CD4-positive, alpha-beta T cell treated with Interleukin-12 subunit alpha and Interleukin-12 subunit beta, for 1 hour (primary cell): ENCODE measurements at places on chromosomes 4 and X.
A peak's percentile ranks its signal among the peaks of the same experiment; 100 is the strongest.

DNA sequence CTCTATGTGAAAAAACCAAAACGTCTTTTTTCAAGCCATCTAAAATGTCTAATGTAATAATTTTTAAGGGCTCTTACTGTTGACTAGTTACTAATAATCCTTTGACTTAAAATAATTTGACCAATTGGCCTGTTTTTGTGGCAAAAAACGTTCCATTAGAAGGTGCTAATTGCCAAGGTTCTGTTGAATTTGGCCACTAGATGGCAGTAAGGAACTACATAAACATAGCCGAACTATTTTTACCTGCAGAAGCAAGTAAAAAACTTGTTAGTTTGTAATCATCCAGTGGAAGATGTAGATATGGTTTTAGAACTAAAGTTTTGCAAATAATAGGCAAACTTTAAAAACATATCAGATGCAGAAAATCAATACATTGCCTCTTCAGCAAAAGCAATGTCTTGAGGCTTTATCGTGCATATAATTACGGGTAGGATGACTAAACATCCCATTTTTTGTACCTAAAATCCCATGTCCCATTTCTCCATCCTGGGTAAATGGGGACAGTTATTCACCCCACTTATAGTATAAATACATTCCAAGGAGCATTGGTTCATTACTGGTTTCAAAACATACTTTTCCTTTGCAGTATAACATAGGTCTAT is 57.6 kb downstream of the PROM1 start:
- peak; percentile 65 for DNase-seq

GRCh38 chr4:1611501-1611870 is 72.6 kb downstream of the FAM53A start:
- DNase-seq: no peak

GRCh38 chr4:168384437-168385141 is 66.0 kb upstream of the DDX60 start:
- no peak for DNase-seq

GRCh38 chrX:37904833-37905232 is 57.5 kb upstream of the DYNLT3 start:
- DNase-seq: no peak

DNA sequence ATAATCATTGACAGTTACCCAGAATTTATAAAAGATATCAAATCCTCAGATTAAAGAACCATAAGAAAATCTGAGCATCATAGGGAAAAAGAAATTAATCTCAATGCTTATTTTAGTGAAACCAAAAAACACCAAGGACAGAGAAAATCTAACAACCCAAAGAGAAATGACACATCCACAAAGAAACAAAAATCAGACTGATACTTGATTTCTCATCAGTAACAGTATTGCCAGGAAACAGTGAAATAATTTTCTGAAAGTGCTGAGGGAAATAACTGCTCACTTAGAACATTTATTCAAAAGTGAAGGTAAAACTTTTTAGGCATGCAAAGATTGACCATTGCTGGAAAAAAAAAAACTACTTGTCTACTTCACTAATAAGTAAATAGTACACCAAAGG is 10.6 kb downstream of the MOSPD2 start:
- no peak for DNase-seq

- no peak for DNase-seq
These were observed 377.1 kb upstream of the HS3ST1 start for GRCh38 chr4:11805842-11806241.

DNA sequence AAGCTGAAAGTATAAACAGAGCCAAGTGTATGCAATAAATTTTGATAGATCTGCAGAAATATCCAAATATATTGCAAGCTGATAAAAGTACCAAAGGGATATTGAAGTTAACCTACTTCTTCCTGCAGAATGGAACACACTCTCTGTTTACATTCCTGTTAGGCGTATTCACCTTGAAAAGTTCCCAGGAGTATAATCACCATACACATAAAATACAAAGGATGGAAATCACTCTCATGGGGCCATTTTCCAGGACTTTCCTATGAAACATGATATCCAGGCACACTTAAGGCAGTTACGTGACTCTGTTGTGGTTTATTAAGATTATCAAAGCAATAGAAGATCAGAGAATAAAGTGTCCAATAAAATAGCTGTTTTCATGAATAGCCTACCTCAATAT is 1142.3 kb downstream of the NLGN4X start:
- DNase-seq: no peak

DNA sequence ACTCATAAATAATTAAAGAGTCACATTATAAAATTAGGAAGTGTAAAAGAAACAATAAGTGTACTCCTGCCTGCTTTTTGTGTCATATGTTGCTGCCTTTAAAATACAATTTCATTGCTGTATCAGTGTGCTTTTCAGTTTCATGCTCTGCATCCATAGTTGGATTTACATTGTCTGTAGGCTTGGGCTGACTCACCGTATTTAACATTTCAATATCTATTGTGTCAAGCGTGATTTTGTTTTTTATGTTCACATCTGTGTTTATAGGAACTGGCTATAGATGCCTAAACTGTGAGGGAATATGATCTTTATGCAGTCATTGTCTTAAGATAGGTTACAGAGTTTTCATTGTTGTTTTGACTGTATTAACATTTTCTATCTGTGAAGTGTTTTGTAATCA is 18.1 kb downstream of the CCSER1 start:
- DNase-seq: no peak

DNA sequence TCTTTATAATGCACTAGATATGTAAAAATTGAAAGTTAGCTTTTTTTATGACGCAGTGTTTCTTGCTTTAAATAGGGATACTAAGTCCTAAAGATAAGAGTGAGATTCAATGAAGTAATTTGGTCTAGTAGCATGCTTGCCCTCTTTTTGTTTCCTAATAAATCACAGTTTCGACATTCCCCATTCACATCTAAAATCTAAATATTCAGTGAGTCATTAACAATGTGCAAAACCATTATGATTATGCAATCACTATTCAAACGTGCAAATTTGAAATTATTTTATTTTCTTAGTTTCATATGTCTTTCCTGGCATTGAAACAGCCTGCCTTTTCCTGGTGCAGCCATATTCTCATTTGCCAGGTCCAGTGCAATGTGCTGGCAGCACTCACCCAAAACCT is 1350.5 kb upstream of the PABPC4L start:
- no peak for DNase-seq

GRCh38 chrX:134761788-134762187 is 103.5 kb upstream of the PLAC1 start:
- no peak for DNase-seq

DNA sequence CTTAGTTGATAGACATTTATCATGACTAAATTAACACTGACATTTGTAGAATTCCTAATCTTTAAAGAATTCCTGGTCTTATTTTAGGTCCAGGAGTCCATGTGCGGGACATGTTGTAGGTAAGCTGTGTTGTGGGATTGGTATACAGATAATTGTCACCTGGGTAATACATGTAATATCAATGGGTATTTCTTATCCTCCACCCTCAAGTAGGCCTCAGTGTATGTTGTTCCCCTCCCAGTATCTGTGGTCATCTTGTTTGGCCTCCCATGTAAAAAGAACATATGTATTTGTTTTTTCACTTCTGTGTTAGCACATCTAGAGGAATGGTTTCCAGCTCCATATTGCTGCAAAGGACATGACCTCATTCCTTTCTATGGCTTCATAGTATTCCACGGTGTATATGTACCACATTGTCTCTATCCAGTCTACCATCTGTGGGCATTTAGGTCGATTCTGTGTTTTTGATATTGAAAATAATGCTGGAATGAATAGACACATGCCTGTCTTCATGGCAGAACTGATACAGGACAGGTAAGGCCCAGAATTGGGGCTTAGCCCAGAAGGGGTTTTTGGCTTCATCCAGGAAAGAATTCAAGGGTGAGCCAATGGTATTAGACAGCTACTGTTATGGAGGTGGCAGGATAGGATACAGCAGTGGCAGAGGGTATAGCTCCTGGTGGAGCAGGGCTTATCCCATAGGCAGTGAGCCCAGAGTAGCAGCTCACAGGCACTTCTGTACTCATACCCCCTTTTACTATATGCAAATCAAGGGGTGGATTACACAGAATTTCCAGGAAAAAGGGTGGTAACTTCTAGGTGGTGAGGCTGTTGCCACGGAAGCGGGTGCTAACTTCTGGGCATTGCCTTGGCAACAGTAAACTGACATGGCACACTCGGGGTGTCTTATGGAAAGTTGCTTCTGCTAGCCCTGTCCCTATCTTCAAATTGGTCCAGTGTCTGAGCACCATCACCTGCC is 66.1 kb upstream of the WDR1 start:
- DNase-seq: no peak

GRCh38 chr4:38189445-38189844 is 229.2 kb downstream of the PTTG2 start:
- no peak for DNase-seq

GRCh38 chr4:159010563-159011260 is 92.2 kb upstream of the RAPGEF2 start:
- no peak for DNase-seq

DNA sequence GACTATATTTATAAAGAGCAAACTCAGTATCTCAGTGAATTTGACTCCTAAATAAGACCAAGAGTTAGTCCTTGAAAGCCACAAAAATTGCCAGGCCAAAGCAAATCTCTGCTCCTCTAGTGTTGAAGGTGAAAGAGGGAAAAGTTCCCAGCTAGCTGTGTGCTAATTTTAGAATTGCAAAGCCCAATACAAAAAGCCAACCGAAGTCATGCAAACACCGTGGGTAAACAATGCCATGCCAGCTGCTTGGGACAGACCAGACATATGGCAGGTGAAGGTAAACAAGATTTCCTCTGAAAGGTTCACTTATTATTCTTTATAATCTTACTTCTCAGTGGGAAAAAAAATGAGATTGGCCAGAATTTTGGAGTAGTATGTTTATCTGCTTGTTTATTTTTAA is 80.5 kb upstream of the LNX1 start:
- DNase-seq: no peak

DNA sequence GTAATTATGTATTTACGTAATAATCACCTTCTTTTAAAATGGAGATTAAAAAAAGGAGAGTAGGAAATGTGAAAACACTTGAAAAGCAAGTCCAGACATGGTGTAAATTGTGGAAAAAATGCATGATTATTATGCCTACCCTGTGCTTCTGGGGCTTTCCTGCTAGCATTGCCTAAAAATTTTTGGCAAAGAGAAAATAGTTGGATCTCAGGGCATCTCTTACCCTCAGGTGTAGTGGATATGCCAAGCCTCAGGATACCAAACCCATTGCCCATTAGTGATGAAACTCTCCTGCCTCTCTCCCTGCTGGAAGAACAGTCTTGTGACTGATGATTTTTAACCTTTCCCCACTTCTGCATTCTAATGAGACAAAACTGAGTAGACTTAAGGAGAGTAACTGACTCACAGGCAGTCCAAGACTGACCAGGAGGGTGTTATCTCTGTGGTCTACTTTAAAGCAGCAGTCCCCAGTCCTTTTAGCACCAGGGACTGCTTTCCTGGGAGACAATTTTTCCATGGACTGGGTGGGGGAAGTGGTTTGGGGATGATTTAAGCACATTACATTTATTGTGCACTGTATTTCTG is 174.6 kb downstream of the ZNF330 start:
- DNase-seq: no peak

GRCh38 chrX:114134465-114134864 is 449.4 kb upstream of the HTR2C start:
- no peak for DNase-seq

DNA sequence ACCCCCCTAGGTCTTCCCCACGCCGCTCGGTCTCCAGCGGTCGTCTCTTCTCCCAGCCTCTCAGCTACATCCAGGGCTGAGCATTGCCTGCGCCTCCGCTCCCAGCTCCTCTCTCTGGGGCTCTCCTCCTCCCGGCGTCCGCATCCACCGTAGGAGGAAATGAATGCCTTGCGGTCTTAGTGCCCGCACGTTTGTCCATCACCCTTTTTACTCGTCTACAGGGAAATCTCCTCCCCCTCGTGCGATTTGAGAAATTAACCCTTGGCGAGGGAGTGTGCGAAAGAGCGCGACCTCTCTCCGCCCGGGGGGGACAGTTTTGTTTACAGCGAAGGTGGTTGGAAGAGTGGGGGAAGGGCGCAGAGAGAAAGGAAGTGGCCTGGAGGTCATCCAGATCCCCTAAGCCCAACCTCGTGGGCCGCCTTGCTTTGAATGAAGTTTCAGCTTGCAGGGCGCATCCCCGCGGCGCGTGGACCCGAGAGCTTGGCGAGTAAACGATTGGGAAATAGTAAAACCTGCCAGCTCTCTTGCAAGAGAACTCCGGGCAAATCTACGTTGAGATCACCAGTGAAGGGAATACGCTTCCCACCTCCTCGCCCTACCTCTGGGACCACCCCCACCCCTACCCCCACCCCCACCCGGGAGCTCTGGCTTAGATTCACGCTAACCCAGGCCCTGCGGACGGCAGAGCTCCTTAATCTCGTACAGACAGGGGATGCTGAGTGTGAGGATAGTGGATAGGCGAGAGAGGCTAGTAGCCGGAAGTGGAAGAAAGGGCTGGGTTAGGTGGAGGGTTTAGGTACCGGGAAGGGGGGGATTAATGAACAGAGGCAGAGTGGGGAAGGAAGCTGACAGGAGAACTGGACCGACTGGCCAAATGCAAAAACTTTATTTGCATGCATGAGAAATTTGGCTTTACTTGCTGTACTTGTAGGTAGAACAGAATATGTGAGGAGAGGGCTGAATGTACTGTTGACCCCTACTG is at the start of gene ELOVL6:
Gene ELOVL6 (minus strand): TSS at position 181 of the 982 bp plus-strand sequence. CDS start 280 bp downstream, outside the sequence.
- peak; percentile 23 for DNase-seq

GRCh38 chrX:19212037-19212436 is 89.8 kb upstream of the ADGRG2 start:
- no peak for DNase-seq

GRCh38 chr4:59698041-59698440 is 1502.1 kb upstream of the ADGRL3 start:
- no peak for DNase-seq
